CD4-positive, alpha-beta T cell treated with Interleukin-2 at 100 ng/mL for 4 hours (primary cell): ENCODE measurements at places on chromosomes 13 and 19.

DNA sequence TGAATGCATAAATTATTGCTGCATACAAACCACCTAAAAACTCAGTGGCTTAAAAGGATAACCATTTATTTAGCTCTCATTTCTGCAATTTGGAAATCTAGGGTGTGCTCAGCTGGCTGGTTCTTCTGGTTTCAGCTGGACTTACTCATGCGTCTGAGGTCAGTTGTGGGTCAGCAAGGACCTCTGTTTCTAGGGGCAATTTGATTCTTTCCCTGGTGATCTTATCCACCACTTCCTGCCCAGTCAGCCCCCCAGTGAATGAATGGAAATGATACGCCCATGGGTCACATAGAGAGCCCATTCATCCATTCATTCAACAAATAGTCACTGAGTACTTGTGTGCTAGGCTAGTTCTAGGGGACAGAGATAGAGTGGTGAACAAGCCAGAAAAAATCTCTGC is 9.9 kb downstream of the FXYD5 start:
- no peak for DNase-seq

GRCh38 chr19:22088541-22089144 is 36.4 kb downstream of the ZNF257 start:
- DNase-seq: no peak

GRCh38 chr19:31252441-31252840 is 96.8 kb downstream of the TSHZ3 start:
- DNase-seq: no peak

- no peak for DNase-seq
Measured at GRCh38 chr13:33139780-33140535, 123.7 kb downstream of the KL start.

DNA sequence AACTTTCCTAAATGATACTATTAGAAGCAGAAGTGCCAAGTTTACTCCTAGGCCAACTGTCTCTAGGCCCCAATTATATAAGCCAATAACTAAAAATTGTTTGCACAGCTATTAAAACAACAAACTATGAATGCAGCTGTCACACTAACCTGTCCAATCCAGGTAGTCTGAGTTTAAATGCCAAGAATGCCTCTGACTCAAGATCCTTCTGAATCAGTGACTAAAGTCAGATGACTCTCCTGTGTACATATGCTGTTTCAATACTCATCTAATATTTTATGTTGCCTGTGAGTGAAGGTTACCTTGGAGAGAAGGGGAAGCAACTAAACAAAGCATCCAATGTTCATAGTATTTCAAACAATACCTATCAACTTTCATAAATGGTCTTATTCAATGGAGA is 257.0 kb downstream of the ENOX1 start:
- DNase-seq: no peak

GRCh38 chr13:37288057-37288720 is 182.7 kb upstream of the CSNK1A1L start:
- DNase-seq: no peak

GRCh38 chr19:55838906-55839305 is 2.6 kb downstream of the NLRP4 start:
- no peak for DNase-seq

DNA sequence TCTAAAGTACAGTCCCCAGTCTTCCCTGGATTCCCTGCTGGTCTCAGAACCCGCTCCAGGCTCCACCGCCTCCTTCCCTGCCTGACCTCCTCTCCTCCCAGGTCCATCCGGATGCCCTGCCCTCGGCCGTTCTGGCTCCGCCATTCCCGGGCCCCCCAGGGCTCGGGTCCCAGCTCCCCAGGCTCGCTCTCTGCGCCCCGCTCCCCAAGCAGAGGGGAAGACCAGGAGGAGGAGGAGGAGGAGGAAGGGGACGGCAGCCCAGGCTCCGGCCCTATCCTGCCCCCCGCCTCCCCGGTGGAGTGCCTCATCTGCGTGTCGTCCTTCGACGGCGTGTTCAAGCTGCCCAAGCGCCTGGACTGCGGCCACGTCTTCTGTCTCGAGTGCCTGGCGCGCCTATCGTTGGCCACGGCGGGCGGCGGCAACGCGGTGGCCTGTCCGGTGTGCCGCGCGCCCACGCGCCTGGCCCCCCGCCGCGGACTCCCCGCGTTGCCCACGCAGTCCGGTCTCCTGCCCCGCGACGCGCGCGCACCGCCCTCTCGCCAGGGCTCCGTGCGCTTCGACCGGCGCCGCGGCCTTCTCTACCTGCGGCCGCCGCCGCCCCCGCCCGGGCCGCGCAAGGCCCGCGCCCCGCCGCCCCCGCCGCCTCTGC is 647 bp downstream of the RNF225 start:
- DNase-seq: no peak

- DNase-seq: peak; percentile 89
Measured at GRCh38 chr19:57559404-57560025, at the start of gene ZNF550. Gene ZNF550, minus strand, starts transcription at chr19:57559863. Its CDS starts 181 bp downstream, at chr19:57559682.

DNA sequence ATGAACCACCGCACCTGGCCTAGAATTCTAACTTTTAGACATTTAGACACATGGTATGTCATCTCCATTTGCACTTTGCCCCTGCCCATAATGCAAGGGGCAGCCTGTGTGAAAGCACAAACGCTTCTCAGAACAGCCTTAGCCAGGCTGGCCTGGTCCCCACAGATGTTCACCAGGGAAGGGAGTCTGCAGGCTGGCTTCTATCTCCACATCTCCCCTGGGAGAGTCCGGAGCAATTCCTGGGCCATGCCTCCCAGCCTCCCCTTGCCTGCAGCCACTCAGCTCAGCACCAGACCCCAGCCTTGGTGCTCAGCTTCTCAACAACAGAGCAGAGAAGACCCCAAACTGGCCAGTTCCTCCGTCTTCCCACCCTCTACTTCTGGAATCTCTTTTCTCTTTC is 21.7 kb upstream of the LSM14A start:
- no peak for DNase-seq

DNA sequence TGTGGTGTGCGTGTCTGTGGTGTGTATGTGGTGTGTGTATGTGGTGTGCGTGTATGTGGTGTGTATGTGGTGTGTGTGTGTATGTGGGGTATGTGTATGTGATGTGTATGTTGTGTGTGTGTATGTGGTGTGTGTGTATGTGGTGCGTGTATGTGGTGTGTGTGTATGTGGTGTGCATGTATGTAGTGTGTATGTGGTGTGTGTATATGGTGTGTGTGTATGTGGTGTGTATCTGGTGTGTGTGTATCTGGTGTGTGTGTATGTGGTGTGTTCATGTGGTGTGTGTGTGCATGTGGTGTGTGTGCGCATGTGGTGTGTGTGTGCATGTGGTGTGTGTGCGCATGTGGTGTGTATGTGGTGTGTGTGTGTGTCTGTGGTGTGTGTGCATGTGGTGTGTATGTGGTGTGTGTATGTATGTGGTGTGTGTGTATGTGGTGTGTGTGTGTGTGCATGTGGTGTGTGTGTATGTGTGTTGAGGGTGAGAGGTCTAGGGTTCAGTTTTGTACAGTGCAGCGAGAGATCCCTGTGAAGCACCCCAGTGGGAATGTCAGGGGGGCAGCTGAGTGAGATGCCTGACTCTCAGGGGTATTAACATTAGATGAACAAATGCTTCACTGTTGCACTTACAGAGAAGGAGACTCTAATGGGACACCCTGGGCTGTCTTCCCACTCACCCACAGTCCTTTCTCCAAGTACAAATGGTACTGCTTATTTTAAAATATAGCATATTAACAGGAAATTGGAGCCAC is 61.3 kb upstream of the MEDAG start:
- DNase-seq: no peak

DNA sequence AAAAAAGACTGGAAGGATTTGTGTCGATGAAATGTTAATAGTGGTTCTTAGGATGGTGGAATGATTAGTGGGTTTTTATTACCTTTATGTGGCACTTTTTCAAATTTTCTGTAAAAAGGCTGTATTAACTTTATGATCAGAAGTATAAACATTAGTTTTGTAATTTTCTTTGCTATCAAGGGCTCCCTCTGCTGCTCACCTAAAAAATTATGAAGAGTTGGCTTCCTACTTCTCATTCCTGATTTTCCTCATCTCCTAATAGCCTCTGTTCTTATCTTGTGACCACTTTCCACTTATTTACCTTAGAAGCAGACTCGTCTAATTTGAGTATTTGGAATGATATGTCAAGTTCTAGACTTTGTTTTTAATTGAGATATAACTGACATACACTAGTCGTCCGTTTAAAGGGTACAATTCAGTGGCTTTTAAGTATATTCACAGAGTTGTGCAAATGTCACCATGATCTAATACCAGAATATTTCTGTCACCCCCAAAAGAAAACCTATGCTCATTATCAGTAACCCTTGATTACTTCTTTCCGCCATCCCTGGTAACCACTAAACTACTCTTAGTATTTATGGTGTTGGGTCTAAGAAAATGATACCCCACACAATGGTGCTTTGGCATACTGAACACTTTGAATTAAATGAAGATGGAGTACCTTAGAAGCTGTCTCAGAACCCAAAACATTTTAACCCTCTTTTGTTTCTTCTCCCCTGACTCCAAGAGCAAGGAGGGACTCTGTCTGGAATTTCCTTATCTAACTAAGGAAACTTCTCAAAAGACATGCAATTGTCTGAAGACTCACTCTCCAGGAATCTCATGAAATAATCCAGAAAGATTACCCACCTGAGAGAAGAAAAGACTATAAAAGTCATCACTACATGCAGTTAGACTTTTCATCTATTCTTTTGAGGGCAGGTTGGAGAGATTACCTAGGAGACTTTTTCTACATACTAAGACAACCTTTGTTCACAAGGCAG is 311.3 kb downstream of the DLEU7 start:
- no peak for DNase-seq

DNA sequence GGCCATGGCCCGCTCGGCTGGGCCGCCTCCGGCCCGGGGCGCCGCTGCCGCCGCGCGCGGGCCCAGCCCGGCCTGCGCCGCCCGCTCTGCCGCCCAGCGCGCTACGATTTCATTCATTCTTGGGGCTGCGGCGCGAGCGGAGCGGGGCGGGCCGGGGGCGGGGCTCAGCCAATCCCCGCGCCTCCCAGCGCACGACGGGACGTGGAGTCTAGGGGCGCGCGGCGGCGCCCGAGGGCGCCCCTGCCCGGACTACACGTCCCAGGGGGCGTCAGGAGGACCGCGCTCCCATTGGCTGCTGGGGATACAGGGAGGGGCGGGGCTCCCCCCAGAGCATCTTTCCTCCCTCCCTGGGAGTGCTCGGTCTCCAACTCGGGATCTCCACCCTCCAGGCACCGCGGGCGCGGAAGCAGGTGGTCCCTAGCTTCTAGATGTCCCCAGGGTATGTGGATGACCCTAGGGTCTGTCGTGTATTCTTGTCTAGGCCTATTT is 5.6 kb upstream of the DPF1 start:
- DNase-seq: peak; percentile 56

DNA sequence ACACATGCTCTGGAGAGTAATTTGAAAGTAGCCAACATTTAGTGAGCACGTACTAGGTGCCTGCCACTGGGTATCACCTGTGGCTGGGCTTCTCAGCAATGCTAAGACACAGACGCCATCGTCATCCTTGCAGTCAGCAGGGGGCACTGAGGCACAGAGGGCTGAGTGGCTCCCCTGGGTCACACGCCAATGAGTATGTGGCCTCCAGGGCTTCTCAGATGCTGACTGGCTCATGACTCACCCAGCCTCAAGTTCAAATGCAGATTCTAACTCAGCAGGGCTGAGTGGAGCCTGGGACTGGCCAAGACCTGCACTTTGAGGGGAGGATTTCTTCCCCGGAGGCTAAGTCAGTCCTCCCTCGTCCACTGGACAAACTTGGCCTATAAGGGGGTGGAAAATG is 115.1 kb upstream of the CACNA1A start:
- peak; percentile 16 for DNase-seq

DNA sequence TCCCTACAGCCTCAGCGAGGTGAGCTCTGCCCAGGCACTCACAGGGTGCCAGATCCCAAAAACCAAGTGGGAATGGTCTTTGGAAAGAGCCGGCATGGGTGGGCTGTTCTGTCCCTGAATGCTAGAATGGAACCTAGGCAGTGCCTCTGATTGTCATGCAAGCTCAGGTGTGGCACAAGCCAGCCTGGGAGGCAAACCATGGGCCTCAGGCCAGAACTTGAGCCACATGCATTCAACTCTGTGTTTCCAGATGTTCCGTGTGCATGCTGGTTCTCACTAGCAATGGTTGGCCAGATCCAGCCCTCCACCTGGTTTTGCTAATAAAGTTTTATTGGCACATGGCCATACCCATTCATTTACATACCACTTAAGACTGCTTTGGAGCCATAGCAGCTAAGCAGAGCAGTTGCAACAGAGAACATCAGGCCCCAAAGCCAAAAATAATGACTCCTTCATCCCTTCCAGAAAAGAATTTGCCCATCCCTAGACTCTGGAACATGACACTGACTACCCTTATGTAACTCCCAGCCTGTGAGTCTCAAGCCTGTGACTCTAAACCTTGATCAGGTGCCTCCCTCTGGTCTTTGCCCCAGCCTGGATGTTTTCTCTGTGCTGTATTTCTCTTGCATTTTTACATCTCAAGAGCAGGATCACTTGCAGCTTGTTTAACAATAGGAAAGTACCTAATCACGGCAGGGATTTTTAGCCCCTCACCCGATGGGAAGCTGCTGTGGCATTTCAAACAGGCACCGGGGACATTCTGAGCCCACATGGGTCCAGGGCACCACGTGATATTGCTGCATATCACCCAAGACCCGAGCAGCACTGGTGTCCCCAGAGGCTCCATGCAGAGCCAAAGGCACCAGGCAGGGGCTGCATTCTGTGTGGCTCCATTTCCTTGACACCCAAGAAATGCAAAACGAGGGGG is 55.4 kb upstream of the USE1 start:
- DNase-seq: no peak

- DNase-seq: no peak
Measured at GRCh38 chr13:46913757-46914156, 16.9 kb upstream of the HTR2A start.

DNA sequence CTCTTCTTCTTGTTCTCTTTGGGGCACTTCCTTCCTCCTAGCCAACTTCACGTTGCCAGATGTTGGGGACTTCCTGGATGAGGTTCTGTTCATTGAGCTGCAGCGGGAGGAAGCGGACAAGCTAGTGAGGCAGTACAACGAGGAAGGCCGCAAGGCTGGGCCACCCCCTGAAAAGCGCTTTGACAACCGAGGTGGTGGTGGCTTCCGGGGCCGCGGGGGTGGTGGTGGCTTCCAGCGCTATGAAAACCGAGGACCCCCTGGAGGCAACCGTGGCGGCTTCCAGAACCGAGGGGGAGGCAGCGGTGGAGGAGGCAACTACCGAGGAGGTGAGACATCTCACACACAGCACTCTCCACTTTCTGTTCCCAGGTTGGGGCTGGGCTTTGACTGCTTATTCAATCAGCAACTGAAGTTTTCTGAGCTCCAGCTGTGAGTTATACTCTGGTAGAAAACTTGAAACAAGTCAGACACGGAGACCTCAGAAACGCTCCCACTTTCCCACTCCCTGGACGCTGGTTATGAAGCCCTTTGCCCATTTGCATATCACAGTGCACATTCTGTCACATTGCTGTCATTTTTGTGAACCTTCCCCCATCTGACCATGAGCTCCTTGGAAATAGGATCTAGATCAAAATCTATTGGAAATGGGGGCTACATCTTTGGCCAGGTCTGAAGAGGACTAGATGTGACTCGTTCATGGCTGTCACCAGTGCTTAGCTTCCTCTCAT is 7.2 kb upstream of the CCDC97 start:
- DNase-seq: peak; percentile 75
